ENCODE measurements at places on chromosomes 3 and 15.

DNA sequence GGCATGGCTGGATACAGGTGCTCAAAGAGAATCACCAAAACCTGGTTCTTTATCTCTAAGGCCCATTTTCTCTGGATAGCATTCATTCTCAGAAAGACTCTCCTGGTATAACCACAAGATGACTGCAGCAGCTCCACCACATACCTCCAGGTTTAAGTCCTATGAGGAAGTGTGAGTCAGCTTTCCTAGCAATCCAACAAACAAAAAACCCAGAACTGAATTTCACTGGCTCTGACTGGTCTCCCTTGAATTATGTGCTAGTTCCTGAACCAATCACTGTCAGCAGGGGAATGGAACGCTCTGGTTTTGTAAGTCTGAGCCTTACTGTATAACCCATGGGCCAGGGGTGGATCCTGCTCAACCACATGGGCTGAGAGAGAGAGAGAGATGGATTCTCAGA is 27.2 kb downstream of the MRPL46 start:
- no peak for DNase-seq

GRCh38 chr3:54322354-54322753 is 200.0 kb downstream of the CACNA2D3 start:
- no peak for DNase-seq

DNA sequence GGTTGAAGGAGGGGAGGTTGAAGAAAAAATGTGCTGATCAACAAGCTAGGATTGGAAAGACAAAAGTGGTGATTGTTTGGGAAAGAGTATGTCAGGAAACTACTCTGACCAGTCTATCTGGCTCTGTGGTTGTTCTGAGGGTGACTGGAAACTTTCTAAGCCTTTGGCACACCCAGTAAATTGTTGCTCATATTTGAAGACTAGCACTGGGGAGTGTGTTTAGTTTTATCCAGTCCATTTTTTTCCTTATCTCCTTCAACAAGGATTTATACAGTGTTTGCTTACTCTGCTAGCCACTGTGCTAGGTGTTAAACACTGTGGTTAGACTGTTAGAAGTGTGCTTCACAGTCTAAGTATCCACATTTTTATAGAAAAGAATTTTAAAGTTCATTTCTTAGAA is 28.8 kb downstream of the PPM1L start:
- no peak for DNase-seq

- no peak for DNase-seq
Observed at GRCh38 chr3:123876858-123877257, 7.3 kb downstream of the MYLK start.

DNA sequence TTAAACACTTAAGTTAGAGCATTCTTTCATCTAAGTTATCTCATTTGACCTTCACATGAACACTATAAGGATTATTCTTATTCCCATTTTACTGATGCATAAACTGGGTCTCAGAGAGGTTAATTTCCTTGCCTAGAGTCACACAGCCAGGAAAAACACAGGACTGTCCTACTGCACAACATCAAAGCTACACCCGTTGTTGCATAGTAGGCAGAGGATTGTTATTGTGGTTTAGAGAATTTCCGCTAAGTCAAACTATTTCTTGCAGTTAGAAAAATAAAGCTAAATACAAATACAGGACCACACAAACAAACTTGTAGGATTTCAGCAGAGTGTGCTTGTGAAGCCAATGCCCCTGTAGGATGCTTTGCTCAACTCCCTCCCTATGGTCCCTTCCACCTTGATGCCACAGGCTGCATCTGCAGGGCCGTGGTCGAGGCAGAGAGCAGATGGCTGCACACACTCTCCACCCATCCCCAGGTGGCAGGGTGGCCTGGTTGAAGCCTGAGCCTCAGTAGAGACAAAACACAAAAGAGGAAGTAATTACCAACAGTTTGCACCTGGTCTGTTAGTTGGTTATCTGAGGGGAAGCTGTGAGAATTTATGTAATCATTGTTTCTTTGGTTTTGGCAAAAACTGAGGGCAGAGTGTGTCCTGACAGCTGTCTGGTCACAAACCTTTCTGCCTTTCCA is 41.1 kb upstream of the SKOR1 start:
- DNase-seq, result no peak

- DNase-seq, result no peak
Observed at GRCh38 chr3:38173834-38174418, 8.6 kb downstream of the OXSR1 start.
